CD4-positive, alpha-beta T cell treated with Interleukin-1 beta for 1 hour (primary cell): ENCODE measurements at places on chromosomes 5 and 9.

GRCh38 chr5:74446725-74447241 lies 193.7 kb downstream of the ENC1 start:
- DNase-seq = no peak

GRCh38 chr5:173704615-173705511 lies 88.4 kb upstream of the BOD1 start:
- DNase-seq = no peak

DNA sequence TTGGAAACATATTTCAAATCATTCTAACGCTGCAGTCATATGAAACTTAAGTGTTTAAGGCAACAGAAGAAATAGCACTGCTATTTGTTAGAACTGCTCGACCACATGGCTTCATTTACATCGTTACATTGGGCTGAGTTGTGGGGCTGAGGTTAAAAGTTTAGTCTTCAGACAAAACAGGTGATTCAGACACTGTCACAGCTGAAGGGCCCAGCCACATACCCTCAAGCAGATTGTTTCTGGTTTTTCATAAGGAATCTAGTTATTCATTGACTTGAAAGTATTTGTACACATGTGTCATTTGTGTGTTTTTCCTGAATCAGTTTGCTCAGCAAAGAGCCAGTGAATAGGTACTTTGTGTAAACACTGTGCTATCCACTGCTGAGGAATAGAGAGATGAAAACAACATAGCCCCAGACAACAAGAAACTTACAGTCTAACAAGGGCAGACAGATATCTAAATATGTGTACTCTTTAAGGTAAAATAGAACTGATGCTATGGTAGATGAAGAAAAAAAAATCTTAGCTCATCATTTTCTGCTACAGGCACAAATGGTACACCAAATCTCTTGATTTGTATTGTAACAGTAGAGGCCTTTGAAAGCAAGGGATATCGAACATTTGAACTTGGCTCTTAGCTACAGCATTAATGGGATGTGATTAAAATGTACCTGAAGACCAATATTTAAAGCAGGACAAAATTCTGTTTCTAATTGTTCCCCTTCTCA lies 357.6 kb upstream of the RPS23 start:
- no peak for DNase-seq

- DNase-seq = no peak
Measured at GRCh38 chr5:61306531-61307131, 25.4 kb upstream of the ZSWIM6 start.

GRCh38 chr5:172556971-172557461 lies 84.0 kb upstream of the NEURL1B start:
- no peak for DNase-seq

- DNase-seq = no peak
Measured at GRCh38 chr5:132485641-132486317, 4.8 kb downstream of the IRF1 start.

GRCh38 chr5:4017076-4017803 lies 421.6 kb downstream of the IRX1 start:
- DNase-seq = no peak

GRCh38 chr5:173016598-173017046 lies 33.1 kb downstream of the ATP6V0E1 start:
- no peak for DNase-seq

DNA sequence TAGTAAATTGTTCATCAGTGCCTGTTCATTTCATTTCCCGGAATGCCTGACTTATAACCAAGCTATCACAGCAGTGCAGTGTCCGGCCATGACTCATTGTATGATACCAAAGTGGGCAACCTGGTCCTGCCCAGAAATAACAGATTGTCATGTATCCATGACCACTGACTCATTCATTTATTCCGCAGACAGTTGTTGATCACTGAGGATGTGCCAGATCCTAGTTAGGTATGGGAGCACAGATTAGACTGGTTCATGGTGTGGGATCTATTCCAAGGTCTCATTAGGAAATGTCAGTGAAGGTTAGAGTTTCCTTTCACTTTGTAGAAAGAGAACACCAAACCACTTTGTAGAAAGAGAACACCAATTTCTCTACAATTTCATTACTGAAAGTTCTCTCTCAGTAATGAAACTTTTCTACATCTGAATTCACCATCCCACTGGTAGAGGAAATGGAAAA lies 8.7 kb downstream of the NREP start:
- DNase-seq = no peak

- no peak for DNase-seq
Measured at GRCh38 chr5:61999371-61999770, 306.6 kb upstream of the KIF2A start.

DNA sequence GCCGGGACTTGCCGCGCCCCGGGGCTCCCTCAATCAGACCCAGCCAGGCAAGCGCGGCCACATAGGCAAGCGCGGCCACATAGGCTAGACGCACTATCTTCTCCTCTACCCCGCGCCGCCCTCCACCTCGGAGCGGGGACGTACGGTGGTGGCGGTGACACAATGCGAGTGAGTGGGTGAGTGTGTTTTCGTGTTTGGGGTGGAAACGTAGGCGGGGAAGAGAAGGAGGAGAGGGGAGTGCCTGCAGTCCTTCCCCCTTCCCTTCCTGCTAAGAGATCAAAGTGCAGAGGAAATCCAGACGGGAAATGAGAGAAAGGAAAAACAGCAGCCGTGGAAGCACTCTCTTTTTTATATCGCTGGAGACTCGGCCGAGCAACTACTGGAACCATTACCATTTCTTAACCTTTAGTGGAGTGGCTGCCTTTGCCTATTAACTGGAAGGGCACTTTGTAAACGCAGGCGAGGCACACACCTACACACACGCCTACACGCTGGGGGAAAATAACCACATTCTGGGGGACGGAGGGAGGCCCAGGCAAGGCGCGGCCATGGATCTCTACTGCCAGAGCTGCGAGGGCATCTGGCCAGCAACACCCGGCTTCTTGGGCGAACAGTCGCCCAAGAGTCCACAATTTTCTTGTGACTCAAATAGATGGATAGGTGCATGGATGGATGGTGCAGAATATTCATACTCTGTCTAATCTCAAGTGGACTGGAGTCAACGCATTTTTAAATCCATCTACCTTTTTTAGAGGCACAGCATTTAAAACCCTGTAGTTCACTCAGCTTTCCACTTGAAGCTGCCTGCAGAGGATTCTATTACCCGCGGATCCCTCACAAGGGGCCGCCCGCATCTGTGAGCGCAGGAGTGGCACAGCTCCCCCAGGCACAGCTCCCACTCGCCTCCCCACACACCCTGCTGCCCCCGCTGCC lies 2.1 kb downstream of the EDIL3 start:
- DNase-seq = no peak

- no peak for DNase-seq
Measured at GRCh38 chr5:20032896-20033295, 44.9 kb upstream of the CDH18 start.

DNA sequence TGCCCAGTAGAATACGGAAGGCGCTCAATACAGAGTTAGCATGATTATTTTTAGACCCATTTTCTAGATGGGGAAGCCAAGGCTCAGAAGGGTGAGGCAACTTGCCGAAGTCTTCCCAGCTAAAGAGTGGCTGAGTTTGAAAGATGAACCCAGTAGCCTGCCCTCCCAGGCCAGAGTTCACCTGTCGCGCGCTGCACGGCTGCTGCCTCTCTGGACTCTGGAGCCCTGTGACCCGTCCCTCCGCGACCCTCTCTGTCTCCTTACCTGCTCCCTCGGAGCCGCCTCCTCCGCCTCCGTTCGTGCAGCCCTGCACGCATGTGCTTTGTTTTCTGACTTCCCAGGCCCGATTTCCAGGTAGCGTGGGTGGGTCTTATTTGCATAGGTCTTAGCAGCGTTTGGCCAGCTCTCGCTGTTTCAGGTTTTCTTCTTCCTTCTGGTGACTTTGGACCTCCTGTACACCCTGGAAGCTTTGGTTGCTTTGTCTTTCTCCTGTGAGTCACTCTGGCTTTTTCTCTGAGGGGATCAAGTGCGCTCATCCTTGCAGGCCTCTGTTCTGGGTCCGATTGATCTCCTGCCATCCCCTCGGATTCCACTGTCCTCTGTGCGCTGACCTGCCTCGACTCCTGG lies at the start of gene RNF183:
TSS of gene RNF183 (minus strand) at position 585 of the 627 bp plus-strand sequence. CDS start 5,192 bp downstream, outside the sequence.
- no peak for DNase-seq

GRCh38 chr5:150298701-150299451 lies 3.8 kb downstream of the ARSI start:
- DNase-seq = no peak

- DNase-seq = no peak
Measured at GRCh38 chr5:18010053-18010452, 375.8 kb downstream of the TAF11L14 start.

DNA sequence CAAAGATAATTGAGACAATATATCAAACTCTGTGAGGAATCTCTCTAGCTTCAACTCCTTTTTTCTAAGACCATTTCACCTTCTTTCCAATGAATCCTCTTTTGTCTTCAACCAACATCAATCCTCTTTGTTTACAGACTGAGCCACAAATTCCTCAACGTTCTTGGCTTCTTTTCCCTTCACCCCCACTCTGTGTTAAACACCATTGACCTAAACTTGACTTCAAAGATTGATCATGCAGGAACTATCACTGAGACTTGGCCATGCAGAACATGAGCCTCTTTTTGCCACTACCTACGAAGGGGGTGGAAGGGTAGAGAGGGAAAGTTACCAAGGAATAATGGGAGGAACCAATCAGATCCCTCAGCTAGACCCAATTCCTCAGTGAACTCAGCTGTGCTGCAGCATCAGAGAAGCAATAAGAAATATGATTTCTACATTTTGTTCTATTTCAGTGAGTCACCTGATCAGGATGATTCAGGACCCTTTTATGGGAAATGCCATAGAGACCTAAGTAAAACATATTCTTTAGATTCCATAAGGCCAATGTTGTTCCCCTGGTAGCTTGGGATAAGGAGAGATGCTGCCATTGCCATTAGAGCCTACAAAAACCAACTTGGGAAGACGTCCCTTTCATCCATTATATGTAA lies 187.7 kb upstream of the RGMB start:
- DNase-seq = no peak
